ENCODE measurements at places on chromosomes 13 and 19.

DNA sequence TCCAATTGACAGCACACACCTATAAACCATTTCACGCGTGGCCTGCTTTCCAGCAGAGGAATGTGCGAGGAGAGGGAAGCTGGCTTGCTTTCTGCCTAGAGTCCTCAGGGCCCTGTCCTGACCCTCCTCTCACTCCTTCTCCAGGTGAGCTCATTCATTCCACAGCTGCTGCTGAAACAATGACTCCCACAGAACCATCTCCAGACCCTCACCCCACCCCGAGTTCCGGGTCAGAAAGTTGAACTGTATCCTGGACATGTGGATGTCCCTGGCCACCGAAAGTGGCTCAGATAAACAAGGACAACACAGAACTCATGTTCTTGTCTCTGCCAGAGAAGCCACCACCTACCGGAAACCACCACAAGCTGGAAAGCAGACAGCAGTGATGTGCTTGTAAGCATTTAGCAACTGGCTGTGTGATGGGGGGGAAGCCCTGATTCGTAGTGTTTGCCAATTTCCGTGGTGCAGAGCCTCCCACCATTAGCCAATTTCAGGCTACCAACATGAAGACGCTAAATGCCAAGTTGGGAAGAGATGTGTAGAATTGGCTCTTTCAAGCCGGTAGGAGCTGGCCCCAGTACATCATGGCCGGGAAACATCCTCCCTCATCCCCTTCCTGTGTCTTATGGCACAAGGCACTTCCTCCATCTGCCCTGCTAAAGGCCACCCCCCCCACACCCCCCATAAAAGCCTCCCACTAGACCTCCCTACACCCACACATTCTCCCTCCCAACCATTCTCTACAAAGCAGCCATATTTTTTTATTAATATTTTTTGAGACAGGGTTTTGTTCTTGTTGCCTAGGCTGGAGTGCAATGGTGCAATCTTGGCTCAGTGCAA is 5.0 kb downstream of the SYCE2 start:
- DNase-seq = peak; percentile 67

GRCh38 chr13:74217811-74218210 is 83.6 kb upstream of the KLF12 start:
- DNase-seq = peak; percentile 84

DNA sequence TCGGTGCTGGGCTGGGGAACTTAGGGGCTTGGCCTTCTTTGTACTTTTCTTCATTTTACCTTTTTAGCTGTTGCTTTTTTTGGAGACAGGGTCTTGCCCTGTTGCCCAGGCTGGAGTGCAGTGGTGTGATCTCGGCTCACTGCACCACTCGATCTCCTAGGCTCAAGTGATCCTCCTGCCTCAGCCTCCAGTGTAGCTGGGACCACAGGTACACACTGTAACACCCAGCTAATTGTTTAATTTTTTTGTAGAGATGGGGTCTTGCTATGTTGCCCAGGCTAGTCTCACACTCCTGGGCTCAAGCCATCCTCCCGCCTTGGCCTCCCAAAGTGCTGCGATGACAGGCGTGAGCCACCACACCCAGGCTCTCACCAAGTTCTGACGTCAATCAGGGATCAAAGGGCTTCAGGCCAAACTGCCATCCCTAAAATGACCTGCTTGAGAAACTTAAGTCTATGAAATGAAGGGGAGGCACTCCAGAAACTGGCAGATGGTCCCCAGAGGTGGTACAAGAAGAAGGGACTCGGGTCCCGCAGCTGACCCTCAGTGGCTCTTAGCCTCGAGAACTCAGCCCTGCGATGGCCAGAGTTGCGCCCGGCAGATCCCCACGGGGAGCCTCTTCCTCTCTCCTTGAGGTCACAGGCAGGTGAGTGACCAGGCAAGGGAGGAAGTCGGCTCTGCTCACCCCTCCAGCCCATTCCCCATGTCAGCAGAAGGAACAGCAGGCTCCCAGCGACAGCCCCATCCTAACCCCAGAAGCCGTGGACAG is 61.7 kb downstream of the GNG7 start:
- DNase-seq = no peak

- DNase-seq = no peak
Measured at GRCh38 chr13:80547341-80547740, 206.4 kb upstream of the SPRY2 start.

GRCh38 chr19:39916851-39917396 is 17.5 kb downstream of the FCGBP start:
- no peak for DNase-seq

DNA sequence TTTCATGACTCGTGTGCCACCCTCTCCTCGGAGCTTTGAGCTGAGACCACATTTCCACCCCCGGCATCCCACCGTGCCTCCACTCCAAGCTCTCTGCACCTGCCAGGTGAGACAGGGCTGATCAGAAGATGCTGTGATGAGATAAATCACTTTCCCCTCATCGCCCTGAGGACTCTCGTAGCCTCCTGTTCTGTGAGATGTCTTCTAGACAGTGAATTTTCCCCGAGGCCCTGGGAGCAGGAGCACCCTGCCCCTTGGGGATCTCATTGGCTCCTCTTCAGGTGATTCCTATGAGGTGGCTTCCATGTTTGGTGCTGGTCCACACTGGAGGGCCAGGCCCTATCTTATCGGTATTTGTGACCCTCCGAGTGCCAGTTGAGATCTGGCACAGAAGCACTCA is 154.0 kb upstream of the TSHZ3 start:
- DNase-seq = no peak

- DNase-seq = no peak
Measured at GRCh38 chr19:11463391-11463790, 17.5 kb downstream of the ELAVL3 start.

GRCh38 chr13:29752175-29752574 is 98.2 kb downstream of the UBL3 start:
- no peak for DNase-seq

DNA sequence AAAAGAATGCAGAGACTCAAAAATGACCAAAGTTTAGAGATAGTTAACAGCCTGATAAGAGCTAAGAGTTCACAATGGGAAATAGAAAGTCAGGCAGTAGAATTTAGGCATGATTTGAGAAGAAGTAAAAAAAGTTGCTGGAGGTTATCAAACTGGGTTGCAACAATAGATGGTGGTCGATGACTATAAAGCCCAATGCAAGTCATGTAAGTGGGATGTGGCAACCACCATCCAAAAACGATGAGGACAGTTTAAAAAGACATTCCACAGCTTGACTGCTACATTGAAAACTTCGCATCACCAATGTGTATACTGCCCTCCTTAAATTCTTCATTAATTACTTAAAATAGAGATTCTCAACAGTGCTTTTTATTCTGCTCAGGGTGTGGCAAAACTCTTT is 19.7 kb downstream of the ELF1 start:
- DNase-seq = no peak

- no peak for DNase-seq
Measured at GRCh38 chr19:56748378-56748777, 76.8 kb upstream of the ZNF835 start.

DNA sequence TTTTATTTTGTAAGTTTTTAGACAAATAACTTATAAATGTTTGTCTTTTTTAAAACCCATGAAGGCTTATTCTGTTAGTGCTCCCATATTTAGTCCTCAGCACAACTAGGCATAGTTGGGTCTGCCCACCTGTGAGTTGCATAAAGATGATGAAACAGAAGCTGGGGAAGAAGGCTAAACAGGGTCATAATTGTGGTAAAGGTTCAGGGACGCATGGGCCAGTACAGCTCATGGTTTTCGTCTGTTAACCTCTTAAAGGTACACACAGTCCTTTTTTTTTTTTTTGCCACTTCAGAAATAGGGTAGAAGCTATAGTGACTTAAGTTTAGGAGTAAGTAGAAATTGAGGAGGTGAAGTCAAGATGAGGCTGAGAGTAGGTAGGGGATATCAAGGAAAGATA is 58.3 kb downstream of the TM9SF2 start:
- DNase-seq = no peak

- peak; percentile 40 for DNase-seq
Measured at GRCh38 chr19:14536926-14537692, 7.7 kb downstream of the TECR start.

DNA sequence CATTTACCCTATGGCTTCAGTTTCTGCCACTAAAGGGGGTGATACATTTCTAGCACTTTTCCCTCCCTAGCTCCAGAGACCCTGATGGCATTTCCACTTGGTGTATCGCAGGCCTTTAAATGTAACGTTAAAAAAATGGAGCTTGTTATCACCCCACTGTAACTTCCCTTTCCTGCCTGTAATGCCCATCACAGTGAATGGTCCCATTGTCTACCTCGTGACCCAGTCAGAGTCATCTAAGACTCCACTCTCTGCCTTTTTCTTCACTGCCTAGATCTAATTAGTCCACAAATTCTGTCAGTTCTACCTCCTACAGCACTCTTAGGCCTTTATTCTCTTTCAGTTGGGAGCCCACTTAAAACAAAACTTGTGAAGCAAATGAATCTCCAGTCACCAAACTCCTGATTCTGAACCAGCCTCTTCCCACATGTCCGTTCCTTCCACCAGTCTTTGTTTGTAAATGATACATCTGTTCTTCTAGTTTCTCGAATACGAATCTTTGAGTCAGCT is 64.8 kb downstream of the NHLRC3 start:
- no peak for DNase-seq

GRCh38 chr19:3605770-3606169 is 905 bp downstream of the TBXA2R start:
- no peak for DNase-seq

DNA sequence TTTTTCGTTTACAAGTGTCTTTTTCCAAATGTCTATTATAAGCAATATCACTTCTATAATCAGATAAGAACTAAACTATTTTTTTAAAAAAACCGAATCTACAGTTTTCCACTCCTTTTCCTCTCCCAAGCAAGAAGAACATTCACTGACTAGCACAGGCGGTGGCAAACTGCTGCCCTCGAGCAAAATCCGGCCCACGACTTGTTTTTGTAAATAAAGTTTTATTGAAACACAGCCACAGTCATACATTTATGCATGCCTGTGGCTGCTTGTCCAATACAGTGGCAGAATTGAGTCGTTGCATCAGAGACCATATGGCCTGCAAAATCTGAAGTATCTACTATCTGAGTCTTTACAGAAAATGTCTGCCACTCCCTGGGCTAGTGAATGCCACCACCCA is 27.4 kb downstream of the INSR start:
- no peak for DNase-seq

DNA sequence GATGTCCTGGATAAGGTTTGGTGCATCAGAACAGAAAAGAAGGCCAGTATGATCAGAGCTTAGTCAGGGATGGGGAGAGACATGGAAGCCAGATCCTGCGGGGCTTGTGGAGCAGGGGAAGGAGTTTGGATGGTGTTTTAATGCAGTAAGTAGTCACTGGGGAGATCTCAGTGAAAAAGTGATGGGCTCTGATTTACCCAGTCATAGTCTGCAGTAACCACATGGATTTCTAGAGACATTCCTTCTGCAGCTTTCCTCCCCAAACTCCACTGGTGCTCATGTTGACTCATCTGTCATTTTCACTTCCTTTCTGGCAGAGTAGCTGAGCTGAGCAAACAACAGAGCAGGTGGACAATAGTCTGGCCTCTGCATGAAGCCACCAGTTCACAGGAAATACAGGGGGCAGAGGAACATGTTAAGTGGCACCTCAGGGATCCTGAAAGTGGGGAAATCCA is 144.1 kb downstream of the DPF1 start:
- DNase-seq = peak; percentile 89

DNA sequence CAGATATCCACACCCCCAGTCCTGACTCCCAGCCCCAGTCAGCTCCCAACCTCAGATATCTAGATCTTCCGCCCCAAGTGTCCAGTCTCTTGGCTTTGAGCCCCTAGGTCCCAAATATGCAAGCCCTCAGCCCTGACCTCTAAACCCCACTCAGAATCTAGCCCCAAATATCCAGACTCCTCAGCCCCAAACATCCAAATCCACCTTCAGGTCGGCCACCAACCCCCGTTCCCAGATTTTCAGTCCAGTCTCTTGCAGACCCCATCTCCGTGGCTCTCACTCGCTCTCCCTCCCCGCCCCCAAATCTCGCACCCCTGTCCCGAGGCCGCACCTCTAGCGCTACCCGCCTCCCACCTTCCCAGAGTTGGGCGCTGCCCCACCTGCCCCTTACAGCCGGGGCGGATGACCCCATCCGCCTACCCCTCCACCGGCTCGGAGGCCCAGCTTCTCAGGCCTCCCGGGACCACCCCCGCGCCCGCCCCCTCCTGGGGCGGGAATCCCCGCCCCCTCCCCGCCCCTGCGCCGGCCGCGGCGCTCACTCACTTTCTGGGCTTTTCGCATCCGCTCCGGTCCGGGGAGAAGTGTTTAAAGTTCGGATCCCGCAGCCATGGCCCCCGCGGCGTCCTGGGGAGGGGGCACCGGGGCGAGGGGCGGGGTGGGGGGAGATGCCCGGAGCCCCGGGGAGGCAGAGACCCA is 604 bp downstream of the ERFL start:
- DNase-seq = no peak

DNA sequence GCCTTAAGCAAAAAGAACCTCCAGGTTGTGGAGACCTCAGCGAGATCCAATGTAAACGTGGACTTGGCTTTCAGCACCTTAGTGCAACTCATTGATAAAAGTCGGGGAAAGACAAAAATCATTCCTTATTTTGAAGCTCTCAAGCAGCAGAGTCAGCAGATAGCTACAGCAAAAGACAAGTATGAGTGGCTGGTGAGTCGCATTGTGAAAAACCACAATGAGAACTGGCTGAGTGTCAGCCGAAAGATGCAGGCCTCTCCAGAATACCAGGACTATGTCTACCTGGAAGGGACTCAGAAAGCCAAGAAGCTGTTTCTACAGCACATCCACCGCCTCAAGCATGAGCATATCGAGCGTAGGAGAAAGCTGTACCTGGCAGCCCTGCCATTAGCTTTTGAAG is 58.5 kb downstream of the ARHGAP35 start:
- DNase-seq = peak; percentile 53

GRCh38 chr19:38303517-38304351 is at the start of gene C19orf33:
TSS of gene C19orf33 (plus strand) at chr19:38304251. CDS start at chr19:38304262, 11 bp downstream.
- DNase-seq = no peak

GRCh38 chr19:54266133-54266532 is 9.1 kb upstream of the LILRB5 start:
- DNase-seq = peak; percentile 46

DNA sequence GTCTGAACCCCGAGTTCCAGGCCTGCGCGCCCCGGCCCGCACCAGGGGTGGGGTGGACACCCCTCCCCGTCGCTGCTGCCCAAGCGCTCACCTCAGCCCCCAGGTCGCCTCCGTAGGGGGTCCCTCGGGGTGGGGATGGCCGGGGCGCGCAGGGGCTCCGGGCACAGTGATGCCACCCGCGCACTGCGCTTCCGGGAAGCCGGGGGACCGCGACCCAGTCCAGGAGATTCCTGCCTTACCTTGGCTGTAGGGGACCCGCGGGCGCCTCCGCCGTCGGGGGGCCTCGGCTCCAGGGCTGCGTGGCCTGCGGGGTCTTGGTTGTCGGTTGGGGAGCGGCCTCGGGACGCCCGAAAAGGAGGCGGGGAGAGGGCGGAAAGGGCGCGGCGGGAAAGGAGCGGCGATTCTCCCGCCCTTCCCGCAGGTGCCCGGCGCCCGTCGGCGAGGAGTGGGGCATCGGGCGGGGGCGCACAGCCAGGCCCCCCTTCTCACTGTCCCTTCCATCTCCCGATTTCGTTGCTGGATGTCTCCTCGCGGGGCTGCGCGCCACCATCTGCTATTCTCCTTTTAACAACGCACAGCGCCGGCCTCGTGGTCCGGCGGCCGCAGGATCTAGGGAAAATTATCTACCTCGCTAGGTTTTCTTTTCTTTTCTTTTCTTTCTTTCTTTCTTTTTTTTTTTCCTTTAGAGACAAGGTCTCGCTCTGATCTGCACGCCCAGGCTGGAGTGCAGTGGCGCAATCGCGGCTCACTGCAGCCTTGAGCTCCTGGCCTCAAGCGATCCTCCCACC is at the start of gene KEAP1:
Gene KEAP1 (minus strand): TSS at position 355 of the 788 bp plus-strand sequence. CDS start 3,323 bp downstream, outside the sequence.
- DNase-seq = peak; percentile 19

- DNase-seq = no peak
Measured at GRCh38 chr19:3617463-3617862, 9.1 kb downstream of the CACTIN start.

- no peak for DNase-seq
Measured at GRCh38 chr19:28793391-28794168, 419.4 kb downstream of the UQCRFS1 start.
